Fibroblast of skin of scalp (primary cell): ENCODE measurements at places on chromosomes 11 and 22.

DNA sequence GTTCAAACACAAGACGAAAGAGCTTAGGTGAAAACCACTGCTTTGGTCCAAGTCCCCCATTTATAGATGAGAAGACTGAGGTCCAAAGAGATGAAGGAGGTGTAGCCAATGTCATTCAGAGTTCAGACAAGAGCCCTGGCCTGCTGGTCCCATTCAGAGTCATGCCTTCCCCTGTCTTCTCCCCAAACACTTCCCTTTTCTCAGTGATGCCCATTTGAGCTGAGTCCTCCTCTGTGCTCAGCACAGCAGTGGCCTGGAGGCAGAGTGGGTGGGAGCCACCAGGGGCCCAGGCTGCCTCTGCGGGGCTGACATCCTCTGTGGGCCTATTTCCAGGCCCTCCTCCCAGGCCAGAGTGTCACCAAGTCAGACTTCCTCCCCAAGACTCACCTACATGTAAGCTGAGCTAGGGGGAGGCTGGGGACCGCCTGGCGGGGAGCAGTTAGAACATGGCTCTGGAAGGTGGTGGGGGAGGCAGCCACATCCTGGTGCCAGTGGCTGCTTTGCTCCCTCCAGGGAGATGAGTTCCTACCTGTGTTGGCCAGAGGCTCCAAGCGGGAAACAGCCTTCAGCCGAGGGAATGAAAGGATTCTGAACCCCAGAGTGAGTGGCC is 22.4 kb upstream of the LRRC10B start:
- DNase-seq = no peak

DNA sequence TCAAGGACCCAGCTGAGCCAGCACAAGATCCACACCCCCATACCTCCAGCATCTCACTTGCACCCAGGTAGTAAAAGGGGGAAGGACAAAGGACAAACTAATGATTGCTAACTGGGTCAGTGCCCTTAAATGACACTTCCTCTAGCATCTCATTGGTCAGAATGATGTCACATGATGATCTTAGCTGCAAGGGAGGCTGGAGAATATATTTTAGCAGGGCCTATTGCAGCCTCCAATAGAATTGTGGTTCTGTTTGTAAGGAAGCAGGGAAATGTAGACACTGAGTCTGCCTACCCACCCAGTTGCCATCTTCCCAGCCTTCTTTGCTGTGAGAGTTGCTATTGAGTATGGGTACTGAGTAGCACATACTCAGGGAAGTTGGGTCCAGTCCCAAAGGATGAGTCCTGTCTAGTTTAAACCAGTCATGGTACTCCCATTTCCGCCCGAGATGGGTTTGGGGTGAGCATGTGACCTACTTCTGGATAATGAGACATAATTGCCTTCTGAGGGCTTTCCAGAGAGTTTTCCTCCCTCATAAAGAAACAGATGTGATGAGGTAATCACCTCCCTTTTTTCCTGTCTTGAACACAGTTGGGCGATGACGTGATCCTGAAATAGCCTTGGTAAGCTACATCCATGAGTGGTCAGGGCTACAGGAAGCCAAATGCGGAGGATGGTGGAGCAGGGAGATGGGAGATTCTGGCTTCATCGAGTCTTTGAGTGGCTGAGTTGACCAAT is 5.5 kb upstream of the DNAL4 start:
- DNase-seq = peak; percentile 13

GRCh38 chr22:20238536-20238900 is 29.6 kb downstream of the RTN4R start:
- peak; percentile 19 for DNase-seq

DNA sequence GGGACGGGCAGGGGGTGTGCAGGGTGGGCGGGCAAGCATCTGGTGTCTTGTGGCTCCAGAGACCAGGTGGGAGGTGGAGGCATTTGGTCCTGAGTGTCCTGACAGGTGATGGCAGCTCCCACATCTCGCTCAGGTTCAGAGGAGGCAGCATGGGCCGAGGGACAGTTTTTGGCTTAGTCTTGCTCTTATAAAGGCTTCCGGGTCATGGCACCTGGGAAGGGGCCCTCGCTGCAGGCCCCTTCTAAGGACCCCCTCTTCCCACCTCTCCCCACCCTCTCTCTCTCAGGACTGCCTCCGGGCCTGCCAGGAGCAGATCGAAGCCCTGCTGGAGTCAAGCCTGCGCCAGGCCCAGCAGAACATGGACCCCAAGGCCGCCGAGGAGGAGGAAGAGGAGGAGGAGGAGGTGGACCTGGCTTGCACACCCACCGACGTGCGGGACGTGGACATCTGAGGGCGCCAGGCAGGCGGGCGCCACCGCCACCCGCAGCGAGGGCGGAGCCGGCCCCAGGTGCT is 9.9 kb downstream of the CCND1 start:
- no peak for DNase-seq

DNA sequence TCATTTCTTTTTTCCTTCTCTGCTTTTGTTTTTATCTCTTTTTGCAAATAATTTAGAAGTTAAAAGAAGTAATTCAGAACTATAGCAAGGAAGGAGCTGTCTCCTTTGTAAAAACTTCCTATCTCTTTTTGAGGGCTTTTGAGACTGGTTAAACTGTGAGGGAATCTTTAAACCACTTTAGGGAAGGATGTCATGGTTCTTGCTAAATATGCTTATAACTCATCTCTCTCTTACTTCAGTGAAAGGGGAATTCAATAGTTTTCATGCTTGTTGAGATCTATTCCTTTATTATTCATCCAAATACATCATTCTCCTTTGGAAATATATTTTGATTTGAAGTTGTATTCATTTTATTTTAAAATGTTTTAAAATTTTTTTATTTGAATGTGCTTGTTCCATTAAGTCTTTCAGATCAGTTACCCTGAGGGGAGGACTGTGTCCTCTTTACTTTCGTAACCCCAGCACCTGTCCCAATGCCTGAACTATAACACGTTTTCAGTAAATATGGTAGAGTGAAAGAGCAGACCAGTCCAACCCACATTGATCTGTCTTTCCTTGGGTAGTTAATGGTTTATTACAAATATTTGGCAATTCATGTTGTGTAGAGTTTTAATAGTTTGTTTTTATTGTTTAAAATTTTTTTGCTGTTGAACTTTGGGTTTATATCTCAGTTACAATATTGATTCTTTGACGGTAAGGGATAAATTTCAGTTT is 27.5 kb downstream of the AMOTL1 start:
- no peak for DNase-seq

DNA sequence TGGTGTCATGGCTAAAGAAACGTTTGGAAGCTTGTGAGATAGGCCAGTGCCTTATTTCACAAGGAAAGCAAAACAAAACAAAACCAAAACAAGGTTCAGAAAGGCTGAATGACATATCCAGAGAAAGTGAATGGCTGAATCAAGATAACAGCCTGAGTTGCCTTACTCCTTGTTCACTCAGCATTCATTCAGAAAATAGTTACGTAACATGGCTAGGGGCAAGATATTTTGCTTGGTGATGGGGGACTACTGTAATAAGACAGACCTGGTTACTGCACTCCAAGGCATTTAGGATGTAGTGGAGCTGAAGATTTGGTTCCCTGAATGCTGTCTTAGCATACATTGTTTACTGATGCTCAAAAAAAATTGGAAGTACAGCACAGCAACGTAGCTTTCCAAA is 47.7 kb downstream of the C11orf91 start:
- no peak for DNase-seq

GRCh38 chr22:36862251-36863242 is 1.7 kb downstream of the NCF4 start:
- no peak for DNase-seq

- peak; percentile 76 for DNase-seq
Observed at GRCh38 chr22:17576470-17576869, 13.2 kb downstream of the SLC25A18 start.

DNA sequence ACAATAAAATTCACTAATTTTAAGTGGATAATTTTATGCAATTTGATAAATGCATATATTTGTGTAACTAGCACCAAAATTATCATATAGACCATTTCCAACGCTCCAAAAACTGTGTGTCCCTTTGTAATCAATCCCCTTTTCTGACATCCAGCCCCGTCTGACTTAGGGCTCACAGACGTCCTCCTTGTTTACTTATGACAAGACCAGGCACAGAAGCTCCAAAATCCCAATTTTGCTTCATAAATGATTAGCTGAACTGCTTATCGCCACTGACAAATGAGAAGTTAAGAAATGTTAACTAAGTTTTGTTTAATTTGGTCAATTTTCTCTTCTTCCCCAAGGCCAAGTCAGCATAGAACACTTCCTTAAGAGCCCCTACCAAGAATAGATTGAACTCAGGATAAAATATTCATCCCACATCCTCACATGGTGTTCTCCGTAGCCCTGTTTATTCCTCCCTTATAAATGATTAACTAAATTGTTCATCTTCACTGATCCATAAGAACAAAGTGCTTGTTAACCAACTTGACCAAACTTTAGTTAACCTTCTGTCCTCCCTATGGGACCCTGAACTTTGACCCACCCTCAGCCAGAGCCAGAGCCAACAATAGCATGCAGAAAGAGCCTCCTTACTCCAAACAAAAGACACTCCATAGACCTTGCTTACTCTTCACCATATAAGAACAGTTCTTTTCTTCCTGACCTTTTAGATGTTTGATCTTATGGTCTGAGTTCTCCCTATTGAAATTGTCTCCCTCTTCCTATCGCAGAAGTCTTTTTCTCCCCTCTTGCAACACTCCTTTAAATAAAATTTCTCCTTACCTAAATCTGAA is 30.8 kb upstream of the GLYAT start:
- DNase-seq = no peak

DNA sequence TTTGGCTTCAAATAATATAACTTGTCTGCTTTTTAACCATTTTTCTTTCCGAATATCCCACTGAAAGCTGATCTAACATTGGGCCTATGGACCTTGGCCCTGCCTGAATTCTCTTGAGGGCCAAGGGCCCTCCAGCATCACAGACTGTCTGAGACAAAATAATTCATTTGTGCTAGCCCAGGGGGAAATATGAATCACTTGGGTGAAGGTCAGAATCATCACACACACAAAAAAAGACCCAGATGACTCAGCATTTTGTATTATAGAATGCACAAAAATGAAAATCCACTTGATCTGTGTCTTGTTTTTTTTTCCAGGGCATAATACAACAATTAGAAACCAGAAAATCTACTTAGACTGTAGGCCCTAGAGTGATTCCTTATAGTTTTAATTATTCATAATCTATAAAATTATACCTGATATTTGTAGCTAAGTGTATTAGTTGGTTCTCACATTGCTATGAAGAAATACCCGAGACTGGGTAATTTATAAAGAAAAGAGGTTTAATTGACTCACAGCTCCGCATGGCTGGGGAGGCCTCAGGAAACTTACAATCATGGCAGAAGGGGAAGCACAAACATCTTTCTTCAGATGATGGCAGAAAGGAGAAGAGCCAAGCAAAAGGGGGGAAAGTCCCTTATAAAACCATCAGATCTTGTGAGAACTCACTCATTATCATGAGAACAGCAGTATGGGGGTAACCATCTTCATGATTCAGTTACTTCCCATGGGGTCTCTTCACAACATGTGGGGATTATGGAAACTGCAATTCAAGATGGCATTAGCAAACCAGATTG is 15.6 kb upstream of the RDX start:
- peak; percentile 71 for DNase-seq

- peak; percentile 84 for DNase-seq
Observed at GRCh38 chr22:43921370-43921769, 2.2 kb upstream of the PNPLA3 start.

GRCh38 chr22:43543522-43544288 is 131.9 kb downstream of the MPPED1 start:
- DNase-seq = no peak

- DNase-seq = no peak
Observed at GRCh38 chr11:75349521-75350116, 1.8 kb downstream of the ARRB1 start.

GRCh38 chr11:73267906-73268540 is 4.1 kb upstream of the P2RY6 start:
- DNase-seq = no peak

DNA sequence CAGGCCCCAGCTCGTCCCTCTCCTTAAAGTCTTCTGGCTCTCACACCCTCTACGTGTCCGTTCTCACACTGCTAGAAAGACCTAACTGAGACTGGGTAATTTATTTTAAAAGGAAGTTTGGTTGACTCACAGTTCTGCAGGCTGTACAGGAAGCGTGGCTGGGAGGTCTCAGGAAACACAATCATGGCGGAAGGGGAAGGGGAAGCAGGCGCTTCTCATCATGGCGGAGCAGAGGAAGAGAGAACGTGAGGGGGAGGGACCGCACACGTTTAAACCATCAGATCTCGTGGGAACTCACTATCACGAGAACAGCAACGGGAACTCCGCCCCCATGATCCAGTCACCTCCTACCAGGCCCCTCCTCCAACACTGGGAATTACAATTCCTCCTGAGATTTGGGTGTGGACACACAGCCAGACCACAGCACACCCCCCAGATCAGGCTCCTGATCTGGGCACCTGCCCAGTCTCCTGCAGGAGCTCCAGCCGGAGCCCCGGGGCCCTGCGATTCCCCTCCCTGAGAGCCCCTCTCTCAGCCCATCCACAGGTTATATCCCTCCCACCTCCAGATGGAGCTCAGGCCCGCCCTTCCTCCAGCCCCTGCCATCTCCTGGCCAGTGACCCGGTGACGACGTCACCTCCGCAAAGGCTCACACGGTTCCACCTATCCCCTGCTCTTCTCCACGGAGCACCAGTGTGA is 170.2 kb downstream of the BRD1 start:
- DNase-seq = no peak

GRCh38 chr11:128328955-128329551 is 258.3 kb downstream of the ETS1 start:
- no peak for DNase-seq

DNA sequence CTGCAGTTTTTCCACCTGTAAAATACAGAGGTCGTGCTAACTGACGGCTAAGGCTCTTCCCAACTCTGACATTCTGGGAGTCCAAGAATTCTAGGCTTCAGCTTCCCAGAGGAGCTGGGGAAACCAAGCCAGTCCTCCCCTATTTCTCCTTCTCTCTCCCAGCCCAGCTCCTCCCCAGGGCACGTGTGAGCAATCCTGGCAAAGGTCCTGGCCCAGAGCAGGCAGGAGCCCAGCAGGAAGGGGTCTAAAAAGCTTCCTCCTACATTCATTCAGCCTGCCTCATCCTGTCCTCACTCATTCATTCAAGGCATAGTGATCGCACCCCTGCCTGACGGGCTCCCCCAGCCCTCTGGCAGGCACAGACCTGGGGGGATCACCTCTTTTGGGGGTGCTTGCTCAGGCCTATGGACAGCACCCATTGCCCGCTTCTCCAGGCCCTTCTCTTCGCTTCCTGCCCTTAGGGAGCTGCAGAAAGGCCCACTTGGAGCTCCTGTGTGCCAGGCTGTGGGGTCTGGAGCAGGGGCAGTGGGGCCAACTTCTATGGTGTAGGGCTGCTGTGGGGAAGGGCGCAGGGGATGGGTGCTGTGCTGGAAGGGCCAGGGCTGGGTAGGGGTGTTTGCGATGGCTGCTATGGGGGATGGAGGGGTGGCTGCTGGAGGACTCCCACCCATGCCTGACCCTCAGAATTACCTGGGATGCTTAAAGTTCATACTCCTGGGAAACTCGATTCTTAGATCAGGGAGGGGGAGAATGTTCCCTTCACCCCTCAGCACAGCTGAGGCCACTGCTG is 9.8 kb downstream of the KCNC1 start:
- peak; percentile 34 for DNase-seq
